GM12892 (cell line): ENCODE measurements at places on chromosomes 1 and 21.

DNA sequence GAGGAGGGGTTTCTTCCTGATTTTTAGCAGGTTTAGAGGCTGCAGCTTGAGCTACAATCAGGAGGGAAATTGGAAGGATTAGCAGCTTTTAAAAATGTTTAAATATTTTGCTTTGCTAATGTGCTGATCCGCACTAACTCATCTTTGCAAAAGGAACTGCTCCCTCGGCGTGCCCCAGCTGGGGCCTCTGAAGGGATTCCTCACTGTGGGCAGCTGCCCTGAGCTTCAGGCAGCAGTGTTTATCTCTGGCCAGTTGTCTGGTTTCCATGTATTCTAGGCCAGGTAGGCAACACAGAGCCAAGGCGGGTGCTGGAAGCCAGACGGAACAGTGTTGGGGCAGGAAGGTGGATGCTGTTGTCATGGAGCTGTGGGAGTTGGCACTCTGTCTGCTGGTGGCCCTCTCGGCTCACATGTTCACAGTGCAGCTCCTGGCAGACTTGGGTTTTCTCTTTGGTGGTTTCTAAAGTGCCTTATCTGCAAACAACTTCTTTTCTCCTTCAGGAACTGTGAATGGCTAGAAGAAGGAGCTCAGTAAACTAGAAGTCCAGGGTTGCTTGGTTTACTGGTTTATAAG lies 18.9 kb downstream of the NECAP2 start:
- DNase-seq: no peak

DNA sequence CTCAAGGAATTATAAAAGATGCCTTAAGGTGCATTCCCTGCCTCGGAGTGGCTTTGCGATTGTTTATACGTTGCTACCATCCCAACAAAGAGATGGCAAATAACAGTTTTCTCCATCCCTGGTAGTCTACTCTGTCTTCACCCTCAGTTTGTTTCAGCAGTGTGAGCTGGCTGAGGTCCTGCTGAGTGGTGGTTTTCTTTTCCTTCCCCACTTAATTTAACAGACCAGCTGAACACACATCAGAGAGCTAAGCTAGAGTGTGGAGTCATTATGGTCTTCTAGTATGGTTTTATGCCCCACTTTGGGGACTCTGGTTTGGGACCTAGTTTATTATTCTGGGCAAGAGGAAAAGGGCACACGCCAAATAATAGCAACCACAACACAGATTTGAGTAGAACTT lies 2.2 kb downstream of the PIGV start:
- no peak for DNase-seq

DNA sequence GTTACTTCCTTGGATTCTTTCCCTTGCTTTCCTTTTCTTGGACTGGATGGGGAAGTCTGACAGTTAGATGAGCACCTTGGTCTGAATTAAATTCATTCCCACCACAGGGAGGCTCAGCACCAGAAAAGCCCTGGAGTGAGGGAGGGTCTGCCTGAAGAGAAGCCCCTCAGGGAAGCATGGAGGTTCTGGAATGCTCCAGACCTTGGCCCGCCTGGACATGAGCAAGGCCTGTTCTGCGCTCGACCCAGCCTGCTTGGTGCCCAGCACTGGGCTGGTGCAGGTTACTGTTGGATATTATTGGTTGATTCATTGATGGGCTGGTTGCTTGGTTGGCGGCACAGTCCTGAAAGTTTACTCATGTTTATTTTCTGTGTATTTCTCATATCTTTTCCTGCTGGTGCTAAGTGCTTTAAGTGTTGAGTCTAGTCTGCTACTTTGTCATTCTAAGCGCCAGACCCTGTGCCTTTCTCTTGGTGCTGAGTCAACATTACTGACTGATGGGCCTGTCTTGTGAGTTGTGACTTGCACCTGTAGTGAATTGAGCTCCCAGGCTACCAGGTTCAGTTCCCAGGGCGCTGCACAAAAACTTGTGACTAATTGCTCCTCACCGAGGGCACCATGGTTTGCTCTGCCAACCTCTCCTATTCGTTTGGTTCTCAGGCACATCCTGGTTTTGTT lies 538.5 kb downstream of the KIF26B start:
- DNase-seq: no peak

DNA sequence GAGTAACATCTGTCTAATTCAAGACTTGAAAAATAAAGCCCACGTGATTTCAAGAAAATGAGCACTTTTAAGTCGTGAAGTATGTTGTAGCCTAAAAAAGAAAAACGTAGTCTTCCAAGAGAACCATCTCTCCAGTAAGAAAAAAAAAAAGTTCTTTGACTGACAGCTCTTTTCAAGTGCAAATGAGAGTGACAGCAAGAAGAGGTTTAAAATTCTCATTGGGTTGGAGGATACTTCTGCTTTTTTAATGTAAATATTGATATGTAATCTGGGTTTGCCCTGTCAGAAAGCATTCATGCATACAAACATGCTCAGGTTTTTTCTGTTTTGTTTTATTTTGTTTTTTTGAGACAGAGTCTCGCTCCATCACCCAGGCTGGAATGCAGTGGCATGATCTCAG lies 32.3 kb upstream of the PRDM2 start:
- no peak for DNase-seq

DNA sequence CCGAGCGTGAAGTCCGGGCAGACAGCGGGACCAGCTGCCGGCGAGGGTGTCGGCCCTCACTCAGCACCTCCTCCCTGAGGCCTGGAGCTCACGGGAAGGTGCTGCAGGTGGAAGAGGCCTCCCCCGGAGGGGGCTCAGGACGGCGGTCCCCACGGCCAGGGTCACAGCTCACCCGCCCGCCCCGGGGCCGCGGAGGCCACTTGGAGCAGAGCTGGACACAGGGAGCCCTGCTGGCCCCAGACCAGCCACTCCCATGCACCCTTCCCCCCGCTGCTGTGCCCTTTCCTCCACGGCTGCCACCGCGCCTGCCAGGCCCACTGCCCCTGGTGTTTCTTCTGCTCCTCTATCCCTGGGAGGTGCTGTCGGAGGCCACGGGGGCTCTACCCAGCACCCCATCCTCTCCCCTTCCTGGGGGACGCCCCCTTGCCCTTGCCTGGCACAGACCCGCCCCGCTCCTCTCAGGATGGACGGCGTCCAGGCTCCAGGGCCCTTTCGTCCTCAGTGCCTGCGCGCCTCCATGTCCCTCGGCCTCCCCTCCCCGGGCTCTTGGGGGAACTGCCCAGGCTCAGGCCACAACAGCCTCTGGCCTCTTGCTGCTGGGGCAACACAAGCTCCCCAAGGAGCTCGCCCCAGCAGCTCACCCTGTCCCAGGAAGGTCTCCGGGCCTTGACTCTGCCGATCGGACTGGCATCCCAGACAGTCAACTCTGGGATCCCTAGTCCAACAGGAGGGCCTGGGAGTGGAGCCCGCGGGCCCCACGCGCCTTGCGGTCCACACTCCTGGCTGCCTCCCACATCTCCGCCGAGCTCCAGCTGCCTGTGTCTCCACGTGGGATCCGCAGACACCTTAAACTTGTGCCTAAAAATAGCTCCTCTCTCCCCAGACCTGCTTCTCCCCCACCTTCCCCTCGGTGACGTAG lies 4.1 kb downstream of the TMEM240 start:
- DNase-seq: no peak

DNA sequence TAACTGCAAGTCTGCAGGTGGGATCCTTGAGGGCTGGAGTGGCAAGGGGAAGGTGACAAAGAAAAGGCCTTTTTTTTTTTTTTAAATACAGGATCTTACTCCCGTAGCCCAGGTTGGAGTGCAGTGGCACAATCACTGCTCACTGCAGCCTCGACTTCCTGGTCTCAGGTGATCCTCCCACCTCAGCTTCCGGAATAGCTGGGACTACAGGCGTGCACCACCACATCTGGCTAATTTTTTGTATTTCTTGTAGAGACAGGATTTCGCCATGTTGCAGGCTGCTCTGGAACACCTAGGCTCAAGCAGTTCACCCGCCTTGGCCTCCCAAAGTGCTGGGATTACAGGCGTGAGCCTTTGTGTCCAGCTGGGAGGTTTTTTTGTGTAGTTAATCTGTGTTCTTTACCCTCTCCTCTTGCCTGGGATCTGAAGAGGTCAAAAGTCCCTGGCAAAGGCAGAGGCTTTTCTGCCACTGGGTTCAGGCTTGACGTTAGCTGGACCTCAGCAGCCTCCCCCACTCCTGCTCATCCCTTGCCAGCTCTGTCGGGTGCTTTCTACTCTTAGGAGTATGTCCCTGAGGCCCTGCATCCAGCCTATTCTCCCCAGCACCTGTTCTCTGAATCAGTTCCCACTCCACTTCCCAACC lies 5.2 kb downstream of the IL6R start:
- DNase-seq: no peak

GRCh38 chr1:236550961-236551851 lies 27.4 kb downstream of the LGALS8 start:
- DNase-seq: no peak

GRCh38 chr1:150887018-150887417 lies at the start of gene CTXND2:
Gene CTXND2 (plus strand): TSS chr1:150887136. CDS start chr1:150912315, 25,179 bp downstream.
- no peak for DNase-seq

DNA sequence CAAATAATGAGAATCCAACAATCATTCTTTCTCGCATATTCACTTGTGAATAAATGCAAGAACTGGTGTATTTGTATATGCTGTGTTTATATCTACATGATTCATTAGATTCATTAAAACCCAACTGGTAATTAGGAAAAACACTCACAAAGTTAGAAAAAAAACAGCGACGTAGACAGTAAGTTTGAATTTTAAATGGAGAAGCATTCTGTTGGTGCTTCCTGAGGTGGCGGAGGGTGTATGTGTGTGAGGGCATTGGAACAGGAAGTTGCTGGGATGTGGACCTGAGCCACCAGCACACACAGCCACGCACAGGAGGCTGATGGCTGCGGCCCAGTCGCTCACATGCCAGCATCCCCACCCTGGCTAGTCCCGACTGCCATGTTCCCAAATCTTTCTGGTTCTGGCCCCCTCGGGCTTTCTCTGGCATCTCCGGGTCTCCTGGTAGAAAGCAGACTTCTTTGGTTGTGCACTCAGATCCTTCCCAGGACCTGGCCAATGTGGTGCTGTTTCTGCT lies 121.6 kb upstream of the IRF2BP2 start:
- peak; percentile 52 for DNase-seq

DNA sequence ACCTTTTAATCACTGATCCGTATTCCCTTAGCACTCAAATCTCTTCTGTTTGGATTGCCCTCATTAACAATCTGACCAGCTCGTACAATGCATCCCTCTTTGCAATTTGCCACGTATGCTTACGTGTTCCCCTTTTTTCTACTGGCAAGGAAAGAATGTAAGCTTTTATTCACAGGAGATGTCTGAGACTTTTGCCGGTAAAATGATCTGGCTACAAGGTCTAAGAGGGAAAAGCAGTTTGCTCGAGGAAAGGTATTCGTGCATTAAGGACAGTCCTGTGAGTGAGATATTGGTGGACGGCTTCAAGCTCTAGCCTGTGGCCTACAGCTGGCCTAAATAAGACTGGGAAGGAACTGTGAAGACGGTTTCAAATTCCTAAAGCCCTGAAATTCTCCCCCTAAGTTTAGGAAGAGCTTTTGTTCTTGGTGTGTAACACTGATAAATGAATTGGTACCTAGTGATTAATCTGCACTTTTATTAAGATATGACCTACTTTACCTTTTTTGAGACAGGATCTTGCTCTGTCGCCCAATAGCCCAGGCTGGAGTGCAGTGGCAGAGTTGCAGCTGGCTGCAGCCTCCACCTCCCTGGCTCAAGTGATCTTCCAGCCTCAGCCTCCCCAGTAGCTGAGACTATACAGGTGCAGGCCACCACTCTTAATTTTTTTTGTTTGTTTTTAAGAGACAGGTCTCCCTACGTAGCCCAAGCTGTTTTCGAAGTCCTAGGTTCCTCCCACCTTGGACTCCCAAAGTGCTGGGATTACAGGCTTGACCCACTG lies 895 bp upstream of the UBR4 start:
- DNase-seq: no peak

- DNase-seq: no peak
Observed at GRCh38 chr1:153937331-153937730, 9.2 kb downstream of the DENND4B start.

- DNase-seq: no peak
Observed at GRCh38 chr21:32955311-32956060, 70.2 kb upstream of the OLIG2 start.

- DNase-seq: no peak
Observed at GRCh38 chr1:230867101-230867902, 1.0 kb downstream of the C1orf198 start.

GRCh38 chr1:35726450-35727433 lies 8.1 kb upstream of the C1orf216 start:
- DNase-seq: no peak

GRCh38 chr1:168328731-168329364 lies 48.2 kb downstream of the TBX19 start:
- DNase-seq: no peak

DNA sequence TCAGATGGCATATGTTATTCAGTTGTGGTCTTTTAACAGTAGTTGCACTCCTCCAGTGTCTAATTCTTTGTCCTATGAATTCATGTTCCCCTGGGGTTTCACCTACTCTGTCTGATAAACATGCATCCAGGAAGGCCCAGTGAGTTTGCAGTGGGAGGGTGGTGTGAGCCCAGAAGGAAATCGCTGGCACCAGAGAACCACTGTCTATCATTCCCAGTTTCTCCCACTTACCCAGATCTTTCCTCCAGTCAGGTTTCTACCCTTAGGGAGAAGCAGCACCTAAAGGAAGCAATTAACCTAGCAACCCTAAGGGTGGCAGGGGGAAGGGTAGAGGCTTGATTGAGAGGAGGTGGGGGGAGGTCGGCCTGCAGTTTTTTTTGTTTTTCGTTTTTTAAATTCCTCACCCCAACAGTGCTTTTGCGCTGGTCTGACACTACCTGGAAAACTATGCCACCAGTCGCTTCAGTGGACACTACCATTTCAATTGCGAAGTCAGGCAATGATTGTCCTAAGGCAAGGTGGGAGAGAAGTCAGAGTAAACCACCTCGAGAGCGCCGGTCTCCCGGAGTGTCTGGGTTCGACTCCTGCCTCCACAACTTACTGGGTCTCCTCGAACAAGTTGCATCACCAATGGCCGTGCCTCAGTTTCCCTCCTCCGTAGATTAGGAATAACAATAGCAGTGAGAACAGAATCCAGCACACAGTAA lies 766 bp upstream of the SLC44A3 start:
- no peak for DNase-seq

DNA sequence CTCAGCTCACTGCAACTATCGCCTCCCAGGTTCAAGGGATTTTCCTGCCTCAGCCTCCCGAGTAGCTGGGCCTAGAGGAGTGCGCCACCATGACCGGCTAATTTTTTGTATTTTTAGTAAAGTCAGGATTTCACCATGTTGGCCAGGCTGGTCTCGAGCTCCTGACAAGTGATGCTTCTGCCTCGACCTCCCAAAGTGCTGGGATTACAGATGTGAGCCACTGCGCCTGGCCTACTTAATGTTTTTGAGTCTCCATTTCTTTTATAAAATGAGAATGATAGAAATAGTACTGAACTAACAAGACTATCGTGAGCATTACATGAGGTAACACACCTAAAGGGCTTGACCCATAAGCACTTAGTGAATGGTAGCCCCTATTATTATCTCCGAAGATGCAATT lies 21.4 kb downstream of the NUAK2 start:
- DNase-seq: no peak

DNA sequence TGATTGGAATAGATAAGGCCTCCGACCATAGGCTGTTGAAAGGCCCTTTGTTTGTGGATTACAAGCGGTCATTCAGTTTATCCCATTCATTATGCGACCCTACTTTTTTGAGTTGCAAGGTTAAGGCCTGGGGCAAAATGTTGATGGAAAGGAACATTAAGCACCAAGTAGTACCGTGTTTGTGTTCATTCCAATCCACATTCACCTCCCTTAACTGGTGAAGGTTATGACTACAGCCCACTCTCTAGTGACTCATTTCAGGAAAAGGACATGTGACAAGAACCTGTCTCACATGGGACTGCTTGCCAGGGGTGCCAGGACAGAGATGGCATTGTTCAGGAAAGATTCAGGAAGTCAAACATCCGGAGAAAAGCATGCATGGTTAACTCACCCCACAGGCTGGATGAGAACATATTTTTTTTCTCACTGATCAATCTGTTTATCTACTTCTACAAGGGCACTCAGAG lies 81.6 kb downstream of the CD58 start:
- DNase-seq: no peak
